ENCODE measurements at places on chromosomes 5 and 9.
A peak's percentile ranks its signal among the peaks of the same experiment; 100 is the strongest.

DNA sequence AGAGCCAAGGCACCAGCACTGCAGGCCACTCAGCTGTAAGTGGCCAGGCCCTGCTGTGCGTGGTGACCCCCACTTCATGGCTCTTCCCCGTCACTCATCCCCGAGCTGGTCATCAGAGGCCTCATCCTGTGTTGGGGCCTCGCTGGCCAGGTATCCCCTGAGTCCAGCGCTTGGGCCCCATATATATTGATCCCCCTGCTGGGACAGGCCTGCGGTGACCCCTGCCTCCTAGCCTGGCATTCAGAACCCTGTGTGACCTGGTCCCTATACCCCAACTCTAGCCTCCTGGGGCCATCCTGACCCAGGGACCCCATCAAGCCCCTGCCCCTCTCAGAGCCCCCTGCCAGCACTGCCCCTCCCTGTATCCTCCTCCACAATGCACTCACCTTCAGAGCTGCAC, 12.7 kb downstream of the GBGT1 start:
- DNase-seq, result no peak

GRCh38 chr5:81402192-81402930, 8.4 kb upstream of the ACOT12 start:
- DNase-seq, result no peak

- no peak for DNase-seq
Observed at GRCh38 chr5:179986328-179986727, 78.6 kb upstream of the TBC1D9B start.

DNA sequence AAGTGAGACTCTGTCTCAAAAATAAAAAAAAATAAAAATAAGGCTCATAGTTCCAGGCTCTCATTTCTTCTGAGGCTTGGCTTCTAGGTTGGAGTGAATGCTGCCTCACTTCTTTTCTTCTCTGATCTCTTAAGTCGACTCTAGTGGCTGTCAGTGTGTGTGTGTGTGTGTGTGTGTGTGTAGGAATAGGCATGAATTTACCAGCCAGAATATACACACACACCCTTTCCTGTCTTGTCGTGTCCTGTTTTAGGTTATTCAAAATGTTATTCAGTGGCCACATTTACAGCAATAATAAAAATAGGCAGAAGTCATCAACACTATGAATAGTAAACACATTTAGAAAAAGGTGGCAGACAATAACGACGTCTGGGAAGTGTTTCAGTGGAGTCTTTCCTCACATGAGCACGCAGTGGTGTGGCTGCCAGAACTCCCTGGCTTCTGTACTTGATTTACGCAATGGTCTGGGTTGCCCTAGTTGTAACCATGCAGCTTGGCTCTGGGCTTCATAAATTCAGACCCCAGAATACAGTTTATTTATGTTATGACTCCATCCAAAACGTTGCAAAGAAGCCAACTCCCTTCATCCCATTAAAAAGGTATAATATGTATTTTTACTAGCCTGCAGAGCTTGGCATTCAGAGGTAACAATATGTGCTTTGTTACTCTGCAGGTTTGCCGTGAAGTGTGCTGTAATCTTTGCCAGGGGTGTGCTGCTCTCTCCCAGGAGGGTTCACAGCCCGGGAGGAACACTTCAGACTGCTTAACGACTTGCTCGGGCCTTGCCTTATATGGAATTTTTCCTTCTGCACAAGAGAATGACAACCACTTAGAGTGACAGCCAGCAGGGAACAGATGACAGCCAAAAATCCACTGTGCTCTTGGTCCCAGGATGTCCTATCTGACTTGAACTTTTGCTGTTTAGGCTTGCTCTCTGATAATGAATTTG, 34.4 kb upstream of the PALM2AKAP2 start:
- DNase-seq, result peak; percentile 62

- DNase-seq, result no peak
Observed at GRCh38 chr9:95481000-95481399, 35.8 kb downstream of the PTCH1 start.

DNA sequence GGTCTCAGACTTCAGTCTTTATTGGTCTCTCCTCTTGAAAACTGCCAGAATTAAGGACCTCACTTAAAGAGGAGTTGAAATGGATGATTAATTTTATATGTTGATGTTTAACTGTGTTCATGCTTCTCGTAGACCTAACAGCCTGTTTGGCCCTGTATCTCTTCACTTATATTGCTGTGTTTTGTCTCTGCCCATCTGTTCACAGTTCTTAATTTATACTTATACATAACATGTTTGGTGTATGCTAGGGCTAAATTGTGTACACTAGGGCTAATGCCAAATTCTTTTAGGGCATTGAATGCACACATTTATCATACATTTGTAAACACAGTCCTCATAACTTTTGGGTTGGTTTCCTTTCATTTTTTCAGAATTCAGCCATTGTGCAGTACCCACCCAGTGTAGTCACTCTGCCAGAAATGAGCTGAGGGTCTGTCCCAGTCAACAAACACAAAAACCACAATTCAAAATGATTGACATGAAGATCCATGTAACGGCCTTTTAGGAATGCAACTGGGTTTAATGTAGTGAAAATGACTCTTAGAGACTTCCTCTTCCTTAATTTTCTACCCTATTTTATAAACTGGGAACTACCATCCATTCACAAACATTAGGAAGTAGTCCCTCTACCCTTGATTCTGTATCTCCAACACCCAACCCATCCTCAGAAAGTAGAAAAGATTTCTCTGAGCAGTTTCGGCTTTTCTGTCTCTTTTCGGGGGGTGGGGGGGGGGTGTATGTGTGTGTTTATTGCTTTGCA, 668.8 kb upstream of the KLF4 start:
- no peak for DNase-seq

DNA sequence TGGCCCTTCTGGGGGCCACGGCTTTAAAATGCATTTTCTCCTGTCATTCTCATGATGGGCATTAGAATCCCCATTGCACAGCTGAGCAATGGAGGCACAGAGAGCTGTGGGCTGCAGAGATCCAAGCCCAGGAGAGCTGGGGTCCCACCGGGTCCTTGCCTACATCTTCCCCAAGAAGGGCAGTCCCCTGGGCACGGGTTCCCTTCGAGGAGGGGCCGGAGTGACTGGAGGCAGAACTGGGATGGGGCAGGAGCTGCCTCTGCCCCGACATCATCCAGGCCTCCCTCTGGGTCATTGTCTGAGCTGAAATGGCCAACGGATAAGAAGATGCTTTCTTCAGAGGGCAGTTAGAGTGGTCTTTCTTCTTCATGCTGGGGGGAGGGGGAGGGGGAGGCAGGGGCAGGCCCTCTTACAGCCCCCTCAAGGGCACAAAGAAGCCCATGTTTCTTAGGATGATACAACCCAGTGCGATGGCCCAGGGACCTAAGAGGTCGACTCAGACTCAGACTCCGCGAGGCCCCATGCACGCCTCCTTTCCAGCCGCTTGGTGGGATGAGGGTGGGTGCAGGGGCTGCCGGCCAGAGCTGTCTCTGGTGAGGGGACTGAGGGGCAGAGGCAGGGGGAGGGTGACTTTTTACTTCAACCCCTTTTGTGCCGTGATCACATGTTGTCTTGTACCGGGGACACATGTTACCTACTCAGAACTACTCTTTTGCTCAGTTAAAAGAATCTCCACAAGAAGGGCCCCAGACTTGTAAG, 112.4 kb upstream of the IRX2 start:
- DNase-seq, result no peak

- peak; percentile 26 for DNase-seq
Observed at GRCh38 chr5:133390416-133391353, 221.7 kb downstream of the FSTL4 start.

- no peak for DNase-seq
Observed at GRCh38 chr5:128469912-128470311, 68.1 kb downstream of the FBN2 start.

DNA sequence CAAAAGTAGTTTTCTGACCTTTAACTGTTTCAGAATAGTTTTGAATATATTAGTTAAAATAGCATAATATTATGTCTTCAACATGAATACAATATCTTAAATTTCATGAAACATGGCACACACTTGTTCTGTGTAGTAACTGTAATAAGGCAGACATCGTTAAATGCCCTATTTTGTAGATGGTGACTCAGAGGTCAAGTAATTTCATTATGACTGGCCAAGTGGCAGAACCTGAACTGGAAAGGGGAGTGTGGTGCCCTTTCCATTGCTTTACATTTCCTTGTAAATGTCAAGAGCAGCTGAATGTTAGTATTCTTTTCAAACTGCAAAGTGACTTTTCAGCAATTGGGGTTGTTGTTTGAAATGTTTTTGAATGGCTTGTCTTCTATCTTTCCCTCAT, 201.2 kb upstream of the CDKN2B start:
- no peak for DNase-seq

- no peak for DNase-seq
Observed at GRCh38 chr5:126359884-126360283, 63.3 kb upstream of the GRAMD2B start.

- DNase-seq, result no peak
Observed at GRCh38 chr5:34057569-34057968, 14.6 kb upstream of the C1QTNF3 start.

DNA sequence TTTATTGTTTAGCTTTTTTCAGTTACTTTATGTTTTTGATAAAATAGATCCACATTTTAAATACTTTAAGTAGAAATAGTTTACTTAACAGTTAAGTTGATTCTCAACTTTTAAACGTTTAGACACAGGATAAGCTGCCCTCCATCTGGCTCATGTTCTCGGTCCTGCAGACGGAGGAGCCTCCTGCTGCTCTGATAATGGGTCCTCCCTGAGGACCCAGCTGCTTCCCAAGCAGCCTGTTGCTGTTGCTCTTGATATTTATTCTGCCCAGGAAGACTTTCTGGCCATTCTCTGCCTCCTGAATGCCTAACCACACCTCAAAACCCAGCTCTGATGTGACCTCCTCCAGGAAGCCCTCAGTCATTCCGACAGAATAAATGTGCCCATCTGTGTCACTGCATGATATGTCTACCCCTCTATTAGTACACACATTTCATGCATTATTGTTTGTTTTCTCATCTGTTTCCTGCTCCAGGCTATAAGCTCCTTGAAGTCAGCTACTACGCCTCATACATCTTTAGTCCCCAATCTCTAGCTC, 267.2 kb upstream of the MSX2 start:
- DNase-seq, result no peak

DNA sequence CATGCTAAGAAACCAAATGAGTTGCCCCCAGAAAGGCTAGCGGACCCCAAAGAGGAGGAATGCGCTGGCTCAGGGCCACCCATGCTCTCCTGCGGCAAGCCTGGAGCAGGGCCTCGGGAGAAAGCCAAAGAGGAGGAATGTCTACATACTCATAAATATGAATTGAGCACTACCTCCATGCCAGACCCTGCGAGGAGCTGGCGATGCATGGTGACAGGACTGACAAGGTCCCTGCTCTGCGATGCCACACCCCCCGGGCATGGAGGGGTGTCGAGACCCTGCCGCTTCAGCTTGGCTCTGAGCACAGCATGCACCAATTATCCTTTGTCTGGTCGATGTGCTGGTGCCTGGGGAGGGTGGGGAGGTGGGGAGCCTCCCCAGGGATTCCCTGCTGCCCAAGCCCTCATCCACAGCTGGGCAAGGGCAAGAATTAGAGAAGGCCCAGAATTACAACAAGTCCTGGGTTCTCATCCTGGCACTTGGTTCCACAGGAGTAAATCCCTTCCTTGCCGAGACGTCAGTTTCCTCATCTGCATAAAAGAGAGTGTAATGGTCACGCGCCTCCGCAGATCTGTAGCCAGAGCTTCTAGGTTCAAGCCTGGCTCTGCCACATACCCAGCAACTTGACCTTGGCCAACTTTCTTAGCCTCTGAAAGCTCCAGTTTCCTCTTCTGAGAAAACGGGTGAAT, 74.4 kb downstream of the FAM114A2 start:
- DNase-seq, result no peak

DNA sequence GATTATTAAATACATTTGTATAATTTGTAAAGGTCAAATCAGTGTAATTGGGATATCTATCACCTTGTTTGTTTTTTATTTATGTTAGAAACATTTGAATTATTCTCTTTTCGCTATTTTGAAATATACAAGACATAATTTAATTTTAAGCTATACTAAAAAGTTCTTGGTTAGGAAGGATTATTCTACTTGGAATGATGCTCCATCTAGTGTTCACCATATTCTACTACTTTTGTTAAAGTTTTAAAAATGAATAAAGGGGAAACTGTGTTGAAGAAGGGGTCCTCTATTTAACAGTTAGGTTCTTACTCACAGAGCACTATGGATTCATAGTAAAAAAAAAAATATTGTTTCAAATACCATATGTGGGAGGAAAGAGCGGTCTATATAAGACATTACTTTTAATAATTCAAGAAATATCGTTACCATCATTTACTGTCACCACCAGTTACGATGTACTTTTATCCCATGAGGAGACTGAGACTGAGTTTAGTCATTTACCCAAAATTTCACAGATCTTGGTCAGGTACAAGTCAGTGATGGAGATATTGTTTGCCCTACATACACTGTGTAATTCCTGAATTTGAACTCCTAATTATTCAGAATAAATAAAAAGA, 6.3 kb upstream of the STOM start:
- DNase-seq, result no peak

DNA sequence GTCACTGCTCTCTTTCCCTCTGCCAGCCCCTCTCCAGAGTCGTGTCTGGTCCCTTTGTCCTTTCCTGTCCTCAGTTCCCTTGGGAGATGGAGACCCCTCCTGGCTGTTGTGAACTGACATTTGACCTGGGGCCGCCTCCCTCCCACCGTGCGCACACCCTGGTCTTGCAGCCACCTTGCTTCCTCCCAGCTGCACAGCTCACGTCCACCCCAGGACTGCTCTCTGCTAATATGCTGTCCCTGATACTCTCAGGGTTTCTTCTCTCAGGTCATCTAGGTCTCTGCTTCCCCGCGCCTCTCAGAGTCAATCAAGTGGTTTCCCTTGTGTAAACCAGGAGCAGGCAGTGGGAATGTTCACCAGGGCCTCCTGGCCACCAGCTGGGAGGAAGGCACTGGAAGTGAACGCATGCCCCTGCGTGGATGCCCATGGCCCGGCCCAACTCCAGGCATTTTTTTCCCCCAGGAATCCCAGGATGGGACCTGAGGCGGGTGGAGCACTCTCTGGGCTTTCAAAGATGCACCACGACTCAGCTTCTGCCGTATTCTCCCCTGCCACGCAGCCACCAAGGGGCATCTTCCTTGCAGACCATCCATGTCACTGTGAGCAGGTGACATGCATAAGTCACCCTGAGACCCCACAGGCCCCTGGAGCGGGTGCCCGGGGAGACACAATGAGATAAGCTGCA, 142.4 kb downstream of the OLFM1 start:
- no peak for DNase-seq

GRCh38 chr9:109426626-109427402, 71.3 kb downstream of the PTPN3 start:
- DNase-seq, result no peak

DNA sequence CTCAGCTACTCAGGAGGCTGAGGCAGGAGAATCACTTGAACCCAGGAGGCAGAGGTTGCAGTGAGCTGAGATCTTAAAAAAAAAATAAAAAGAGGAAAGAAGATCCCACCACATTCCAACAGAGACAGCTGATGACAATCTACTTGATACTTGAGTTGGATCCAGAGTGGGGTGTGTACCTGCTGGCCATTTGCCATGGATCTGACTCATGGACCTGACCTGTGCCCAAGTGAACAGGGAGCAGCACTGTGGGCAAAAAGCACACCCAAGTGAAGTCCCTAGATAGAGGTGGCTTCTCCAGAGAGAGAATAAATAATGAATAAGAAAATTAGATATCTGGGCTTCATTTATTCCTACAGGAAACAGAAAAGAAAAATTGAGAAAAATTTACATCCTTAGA, 81.2 kb upstream of the MIER3 start:
- DNase-seq, result peak; percentile 59
